ENCODE measurements at places on chromosomes 2 and 18.
A peak's percentile ranks its signal among the peaks of the same experiment; 100 is the strongest.

- no peak for DNase-seq
Observed at GRCh38 chr2:158395166-158395565, 61.4 kb downstream of the CCDC148 start.

GRCh38 chr2:197190100-197190432, 120.5 kb downstream of the ANKRD44 start:
- no peak for DNase-seq

- no peak for DNase-seq
Observed at GRCh38 chr2:214899751-214900150, 90.3 kb upstream of the BARD1 start.

GRCh38 chr2:229586746-229587705, 127.3 kb downstream of the DNER start:
- peak; percentile 17 for DNase-seq

All from common myeloid progenitor, CD34-positive (primary cell).